Foreskin keratinocyte (primary cell): ENCODE measurements at places on chromosomes 1 and 21. TPM values are rescaled to one million over a fixed set of nuclear protein-coding genes. Genes with fewer than 3 reads are reported as not detected.

DNA sequence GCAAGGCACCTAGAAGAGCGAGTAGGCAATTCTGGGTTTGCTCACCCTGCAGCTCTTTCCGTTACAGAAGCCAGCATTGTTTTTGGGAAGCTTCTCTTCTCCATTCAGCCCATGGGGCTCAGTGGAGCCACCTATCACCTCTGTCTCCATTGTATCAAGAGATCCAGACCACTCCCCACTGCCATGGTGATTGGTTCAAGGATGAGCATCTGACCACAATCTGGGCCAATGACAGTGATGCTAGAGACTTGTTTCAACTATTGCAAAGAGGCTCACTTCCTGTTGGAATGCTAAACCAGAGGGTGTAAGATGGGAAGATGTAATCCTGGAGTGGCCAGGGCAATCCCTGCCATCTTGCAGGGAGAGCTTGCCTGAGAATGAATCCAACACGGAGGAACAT is 6.6 kb downstream of the SPATA21 start:
- no peak for DNase-seq

- no peak for DNase-seq
Measured at GRCh38 chr1:203095061-203095690, 9.4 kb upstream of the MYOG start.

GRCh38 chr1:107449326-107449725 is 308.5 kb downstream of the NTNG1 start:
- DNase-seq: no peak

DNA sequence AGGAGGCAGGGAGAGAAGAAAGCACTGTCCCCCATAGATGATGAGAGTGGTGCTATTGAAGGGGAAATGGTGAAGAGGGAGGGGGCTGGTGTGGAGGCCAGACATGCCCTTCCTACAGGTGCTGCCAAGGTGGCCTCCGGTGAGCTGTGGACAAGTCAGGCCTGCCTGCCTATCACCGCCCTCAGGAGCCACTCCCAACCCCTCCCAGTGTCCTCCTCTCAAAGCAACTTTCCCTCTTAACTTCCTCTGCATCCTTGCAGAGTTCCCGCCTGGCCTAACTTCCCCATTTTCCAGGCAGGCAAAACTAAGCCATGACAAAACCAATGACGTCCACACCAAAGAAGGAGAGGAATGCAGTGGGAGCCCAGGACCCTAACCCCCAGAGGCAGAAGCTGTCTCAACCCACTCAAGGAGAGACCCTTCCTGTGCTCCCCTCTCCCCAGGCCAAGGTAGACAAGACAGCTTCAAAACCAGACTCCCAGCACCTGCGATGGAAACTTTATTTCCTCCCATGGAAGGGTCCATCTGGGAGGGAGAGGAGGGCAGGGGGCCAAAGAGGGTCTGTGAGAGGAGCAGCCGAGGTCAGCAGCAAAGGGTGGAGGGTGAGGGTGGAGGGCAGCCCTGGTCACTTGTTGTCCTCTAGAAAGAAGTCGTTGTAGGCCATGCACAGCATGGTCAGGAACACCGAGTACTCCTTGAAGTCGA is 1.0 kb upstream of the S100A6 start:
- no peak for DNase-seq

- no peak for DNase-seq
Measured at GRCh38 chr1:36772647-36773495, 261.4 kb downstream of the GRIK3 start.

The FAM167B gene
- 0.14 and 0.18 TPM in 2 replicates for total RNA-seq

The AMY1B gene
- total RNA-seq: not detected in 2 replicates

The EPHB2 gene
- 0.14 TPM in 1 of 2 replicates, not detected in the other for total RNA-seq
